Fibroblast of upper back skin (primary cell): ENCODE measurements at places on chromosomes 7 and 10.

- peak; percentile 38 for DNase-seq
Observed at GRCh38 chr10:98041352-98042043, 11.1 kb upstream of the CRTAC1 start.

DNA sequence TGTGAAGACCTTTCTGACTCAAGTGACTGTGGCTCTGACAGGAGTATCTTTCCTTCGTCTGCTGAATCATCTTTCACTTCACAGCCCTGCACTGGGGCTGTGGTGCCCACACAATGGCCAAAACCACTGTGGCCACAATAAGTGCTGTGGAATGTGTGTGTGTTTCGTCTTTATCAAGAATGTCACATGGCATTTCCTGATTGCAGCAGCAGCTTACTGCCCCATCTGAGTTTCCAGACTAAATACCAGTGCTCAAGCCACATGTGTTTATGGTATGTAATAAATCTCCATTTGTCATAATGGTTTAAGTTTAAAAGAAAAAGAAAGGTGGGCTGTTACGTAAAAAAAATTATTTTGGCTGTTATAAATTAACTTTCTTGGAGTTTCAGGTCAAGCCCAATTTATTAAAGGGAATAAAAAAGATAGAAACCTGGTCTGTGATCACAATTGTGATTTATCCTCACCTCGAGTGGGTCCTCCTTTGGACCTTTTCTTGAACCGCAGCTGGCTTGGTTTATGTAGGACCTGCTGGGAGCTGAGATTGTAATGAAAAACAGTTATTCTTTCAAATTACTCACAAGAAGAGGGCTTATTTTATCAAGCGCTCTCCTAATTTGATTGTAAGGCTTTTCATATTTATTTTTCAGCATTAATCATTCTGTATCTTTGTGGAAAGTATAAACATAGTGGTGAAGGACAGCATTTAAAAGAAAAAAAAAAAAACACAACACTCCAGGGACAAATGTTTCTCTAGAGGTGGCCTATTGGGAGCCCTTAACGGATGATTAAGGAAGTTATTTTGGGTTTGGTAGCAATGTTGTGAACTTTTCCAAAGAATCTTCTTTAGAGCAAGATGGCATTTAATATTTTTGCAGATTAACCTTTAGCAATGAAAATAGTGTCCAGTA, 116.2 kb downstream of the LRMDA start:
- peak; percentile 98 for DNase-seq

DNA sequence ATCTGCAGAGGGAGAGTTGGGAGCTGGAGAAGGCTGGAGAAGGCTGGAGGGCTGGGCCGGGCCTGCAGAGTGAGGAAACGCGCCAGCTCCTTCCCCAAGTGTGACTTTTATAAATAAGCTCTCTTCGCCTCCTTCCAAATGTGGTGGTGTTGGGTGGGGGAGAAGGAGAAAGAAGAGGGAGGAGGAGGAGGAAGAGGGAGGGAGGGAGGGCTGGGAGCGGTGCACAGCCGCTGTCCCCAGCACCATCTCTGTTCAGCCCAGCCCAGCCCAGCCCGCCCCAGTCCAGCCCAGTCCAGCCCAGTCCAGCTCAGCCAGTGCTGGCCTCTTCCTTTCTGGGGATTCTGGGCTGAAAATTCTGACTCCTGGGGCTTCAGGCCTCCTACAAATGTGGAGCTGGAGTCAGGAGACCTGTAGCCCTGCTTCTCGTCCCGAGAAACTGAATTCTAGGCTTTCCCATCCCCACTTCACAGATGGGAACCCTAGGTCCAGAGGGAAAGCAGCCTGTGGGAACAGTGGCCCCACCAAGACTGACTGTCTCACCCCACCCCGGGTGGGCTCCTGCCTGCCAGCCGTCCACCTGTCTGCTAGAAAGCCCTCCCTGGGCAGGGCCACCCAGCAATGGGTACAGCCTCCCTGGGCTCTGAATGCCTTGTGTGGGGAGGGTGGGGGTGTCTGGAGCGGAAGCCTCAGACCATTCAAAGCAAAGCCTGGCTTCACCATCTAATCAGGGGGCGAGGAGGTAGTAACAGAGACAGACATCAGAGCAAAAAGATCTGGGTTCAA, 2.3 kb downstream of the STX1A start:
- peak; percentile 38 for DNase-seq

- no peak for DNase-seq
Observed at GRCh38 chr10:126016156-126016805, 119.9 kb downstream of the FANK1 start.

DNA sequence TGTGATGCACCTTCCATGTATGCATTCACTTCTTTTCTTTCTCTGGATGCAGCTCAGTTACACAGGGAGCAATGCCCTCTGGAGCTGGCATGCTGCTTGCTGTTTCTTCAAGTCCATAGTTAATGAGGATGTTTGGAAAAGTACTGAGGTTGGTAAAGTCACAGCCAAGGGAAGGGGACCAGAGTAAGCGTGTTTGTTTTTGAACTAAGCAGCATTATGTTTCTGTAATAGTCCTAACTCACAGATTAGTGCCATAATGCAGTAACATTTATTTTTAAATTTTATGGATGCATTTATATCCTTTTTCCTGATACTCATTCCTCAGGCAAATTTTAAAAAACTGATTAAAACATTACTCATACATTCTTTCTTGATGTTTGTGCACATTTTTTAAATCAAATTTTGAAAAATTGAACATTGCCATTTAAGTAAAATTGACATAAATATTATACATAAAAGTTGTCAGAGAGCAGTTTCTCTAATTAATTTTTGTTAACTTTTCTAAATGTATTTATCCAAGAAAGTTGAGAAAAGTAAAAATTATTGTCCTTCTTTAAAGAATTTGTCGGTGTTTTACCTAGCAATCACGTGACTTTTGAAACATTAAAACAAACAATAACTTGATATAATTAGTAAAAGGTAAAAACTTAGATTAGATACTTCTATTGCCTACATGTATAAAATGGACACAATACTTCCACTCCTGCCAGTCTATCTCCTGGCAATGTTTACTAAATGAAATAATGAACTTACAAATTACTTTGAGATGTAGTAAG, 659.6 kb upstream of the ANKRD30A start:
- DNase-seq: no peak

GRCh38 chr7:23712368-23713284, 2.6 kb downstream of the STK31 start:
- peak; percentile 79 for DNase-seq

GRCh38 chr10:106535304-106535953, 629.1 kb downstream of the SORCS1 start:
- DNase-seq: no peak

- DNase-seq: no peak
Observed at GRCh38 chr7:24462117-24462516, 111.1 kb upstream of the PALS2 start.

DNA sequence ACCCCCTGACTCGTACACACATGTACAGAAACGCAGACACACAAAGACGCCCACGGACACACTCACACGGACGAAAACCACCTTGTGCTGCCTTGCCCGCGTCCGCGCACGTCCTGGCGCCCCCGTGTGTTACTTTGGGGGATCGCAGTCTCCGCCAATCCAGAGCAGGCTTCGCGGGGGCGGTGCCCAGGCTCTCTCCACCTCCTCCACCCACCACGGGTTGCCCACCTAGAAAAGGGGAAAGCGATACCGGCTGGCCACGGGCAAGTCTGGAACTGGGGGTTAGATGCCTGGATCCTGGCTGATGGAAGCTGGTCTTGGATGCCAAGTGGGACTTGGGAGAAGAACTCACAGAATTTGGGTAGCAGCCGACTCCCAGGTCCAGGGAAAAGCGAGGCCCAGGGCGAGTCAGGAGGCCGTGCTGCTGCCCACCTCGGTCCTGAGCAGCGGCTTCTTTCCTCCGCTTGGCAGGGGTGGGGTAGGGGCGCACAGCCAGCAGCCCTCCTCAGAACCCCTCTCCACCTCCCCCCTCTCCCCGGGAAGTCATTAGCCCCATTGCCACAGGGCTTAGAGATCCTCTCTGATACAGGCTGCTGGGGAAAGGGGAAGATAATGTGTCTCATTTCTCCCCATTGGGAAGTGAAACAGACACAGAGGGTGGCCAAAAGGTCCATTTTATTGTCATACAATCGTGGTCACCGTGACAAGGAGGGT, 4.6 kb upstream of the VGF start:
- DNase-seq: peak; percentile 52

- DNase-seq: no peak
Observed at GRCh38 chr10:106537866-106538265, 626.6 kb downstream of the SORCS1 start.

DNA sequence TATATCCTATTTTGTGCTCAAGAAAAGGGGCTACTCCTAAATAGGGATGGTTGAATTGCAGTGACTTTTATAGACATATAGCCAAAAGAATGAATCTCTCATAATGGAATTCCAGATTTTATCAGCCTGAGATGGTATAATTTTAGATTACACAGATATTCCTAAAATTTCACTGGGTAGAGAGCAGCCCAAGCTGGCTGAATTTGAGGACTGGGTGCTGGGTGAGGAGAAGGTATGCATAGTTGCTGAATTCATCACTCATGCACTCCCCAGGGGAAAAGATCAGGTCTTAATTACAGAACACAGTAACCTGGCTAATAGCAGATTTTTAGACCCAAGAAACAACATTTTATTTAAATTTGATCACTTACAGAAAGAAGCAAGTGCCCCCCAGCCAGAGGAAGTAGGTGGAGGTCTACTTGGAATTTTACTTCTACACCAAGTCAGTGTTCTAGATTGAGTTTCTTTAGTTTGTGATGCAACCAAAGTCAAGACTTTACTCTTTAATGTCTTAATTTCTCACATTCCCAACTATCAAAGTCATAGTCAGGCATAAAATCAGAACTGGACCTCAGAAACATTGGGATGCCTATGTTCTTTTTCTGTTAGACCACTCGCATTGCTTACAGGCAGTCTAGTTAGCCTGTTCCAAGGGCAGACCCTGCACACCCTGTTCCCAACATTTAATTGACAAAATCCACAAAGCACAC, 337.4 kb upstream of the PODXL start:
- DNase-seq: peak; percentile 80

GRCh38 chr10:114343623-114344505, 60.4 kb downstream of the AFAP1L2 start:
- DNase-seq: no peak

GRCh38 chr10:93039721-93040120, 20.9 kb upstream of the CYP26C1 start:
- DNase-seq: peak; percentile 57

DNA sequence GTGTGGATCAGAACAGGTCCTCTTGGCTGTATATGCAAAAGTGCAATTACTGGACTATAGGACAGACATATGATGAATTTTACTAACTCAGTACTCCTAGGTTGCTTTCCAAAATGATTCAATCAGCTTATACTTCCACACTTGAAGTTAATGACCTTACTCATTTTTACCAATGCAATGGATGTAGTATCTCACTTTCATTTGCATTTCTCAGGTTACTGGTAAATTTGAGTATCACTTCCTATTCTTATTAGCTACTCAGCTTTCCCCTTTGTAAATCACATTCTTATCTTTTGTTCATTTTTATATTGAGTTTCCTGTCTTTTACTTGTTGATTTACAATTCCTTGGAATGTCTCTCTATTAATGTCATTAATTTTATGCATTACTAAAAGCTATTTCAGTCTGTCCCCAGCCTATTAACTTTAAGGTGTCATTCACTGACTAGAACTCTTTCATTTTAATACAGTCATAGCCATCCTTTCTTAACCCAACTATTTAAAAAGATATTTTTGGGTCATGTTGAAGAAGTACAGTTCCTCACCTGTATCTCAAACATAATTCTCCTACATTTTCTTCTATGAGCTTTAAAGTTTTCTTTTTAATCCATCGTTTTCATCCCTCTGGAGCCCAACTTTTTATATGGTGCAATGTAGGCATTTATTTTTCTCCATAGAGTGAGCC, 88.6 kb downstream of the VIM start:
- DNase-seq: no peak

DNA sequence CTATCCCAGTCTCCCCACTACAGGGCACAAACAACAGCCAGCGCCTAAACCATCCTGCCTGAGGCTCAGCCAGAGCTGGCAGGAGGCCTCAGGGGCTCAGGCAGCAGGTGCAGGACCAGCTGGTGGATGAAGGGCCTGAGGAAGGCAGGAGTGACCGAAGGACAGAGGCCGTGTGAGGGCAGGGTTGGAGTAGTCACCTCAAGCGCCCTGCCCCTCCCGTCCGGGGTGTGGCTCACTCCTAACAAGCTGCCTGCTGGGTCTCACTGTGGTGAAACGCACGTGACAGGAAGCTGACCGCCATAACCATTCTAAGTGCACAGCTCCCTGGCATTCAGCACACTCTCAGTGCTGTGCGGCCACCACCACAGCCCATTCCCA, 281.1 kb downstream of the ELFN1 start:
- no peak for DNase-seq

- no peak for DNase-seq
Observed at GRCh38 chr7:33893377-33893776, 12.0 kb upstream of the BMPER start.

- no peak for DNase-seq
Observed at GRCh38 chr10:3790858-3791257, 5.8 kb upstream of the KLF6 start.

DNA sequence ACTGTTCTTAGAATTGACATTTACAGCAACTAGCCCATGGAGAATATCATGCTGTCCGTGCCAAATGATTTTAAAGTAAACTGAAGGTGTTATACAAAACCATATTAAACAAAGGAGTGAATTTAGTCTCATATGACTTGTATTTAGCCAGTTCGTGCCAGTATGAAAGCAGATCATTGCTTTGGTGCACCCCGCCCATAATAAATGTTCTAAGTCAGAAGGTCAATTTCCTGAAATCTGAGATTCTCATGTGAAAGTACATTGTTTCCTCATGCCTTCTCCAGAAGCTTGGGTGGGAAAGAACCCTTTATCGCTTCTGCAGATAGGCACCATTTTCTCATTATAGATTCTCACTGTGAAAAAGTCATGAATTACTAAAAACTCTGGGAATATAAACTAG, 106.4 kb downstream of the CAMK1D start:
- DNase-seq: no peak

- no peak for DNase-seq
Observed at GRCh38 chr7:121329191-121330052, 622 bp downstream of the WNT16 start.

DNA sequence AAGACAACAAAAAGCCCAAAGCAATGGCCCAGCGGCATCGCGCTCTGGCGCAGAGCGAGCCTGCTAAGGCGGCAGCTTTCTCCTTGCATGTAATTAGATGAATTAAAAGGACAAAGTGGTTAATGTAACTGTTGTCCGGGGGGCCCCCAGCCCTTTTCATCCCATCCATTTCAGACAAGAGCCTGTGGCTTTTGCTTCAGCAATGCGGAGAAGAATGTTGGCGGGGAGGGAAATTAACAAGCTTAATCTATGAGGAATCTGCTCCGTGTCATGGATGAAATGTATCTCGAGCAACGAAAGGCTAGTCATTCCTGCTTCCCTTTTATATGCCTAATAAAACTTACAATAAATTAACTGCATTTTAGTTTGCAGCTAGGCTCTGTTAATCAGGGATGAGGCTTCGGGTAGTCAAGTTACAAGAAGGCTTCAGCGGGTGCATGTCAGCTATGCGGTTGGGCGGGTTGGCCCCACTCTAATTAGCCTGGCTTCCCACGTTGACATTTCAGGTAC, 203.3 kb downstream of the BUB3 start:
- no peak for DNase-seq

- no peak for DNase-seq
Observed at GRCh38 chr7:29143751-29144150, 2.6 kb downstream of the CPVL start.
